ENCODE measurements at places on chromosomes 1 and 21.

GRCh38 chr1:54250670-54251069 is 50.7 kb downstream of the MRPL37 start:
- no peak for DNase-seq

DNA sequence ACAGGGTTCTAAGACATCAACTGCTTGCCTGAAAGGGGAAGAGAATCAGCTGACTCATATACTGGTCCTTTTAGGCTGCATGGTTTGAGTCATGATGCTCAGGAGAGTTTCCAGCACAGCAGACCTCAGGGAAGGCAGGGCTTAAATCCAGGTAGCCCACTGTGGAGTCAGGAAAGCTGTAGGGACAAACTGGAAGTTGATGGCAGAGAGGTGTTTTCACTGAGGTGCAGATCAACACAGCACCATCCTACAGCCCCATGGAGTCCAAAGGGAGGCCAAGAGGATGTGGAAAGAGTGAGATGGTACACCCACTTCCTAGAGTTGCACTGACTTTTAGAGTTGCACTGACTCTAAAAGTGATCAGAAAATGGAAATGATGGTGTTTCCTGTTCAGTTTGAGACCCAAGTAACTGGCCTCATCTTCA is 252.4 kb upstream of the DUSP10 start:
- no peak for DNase-seq

DNA sequence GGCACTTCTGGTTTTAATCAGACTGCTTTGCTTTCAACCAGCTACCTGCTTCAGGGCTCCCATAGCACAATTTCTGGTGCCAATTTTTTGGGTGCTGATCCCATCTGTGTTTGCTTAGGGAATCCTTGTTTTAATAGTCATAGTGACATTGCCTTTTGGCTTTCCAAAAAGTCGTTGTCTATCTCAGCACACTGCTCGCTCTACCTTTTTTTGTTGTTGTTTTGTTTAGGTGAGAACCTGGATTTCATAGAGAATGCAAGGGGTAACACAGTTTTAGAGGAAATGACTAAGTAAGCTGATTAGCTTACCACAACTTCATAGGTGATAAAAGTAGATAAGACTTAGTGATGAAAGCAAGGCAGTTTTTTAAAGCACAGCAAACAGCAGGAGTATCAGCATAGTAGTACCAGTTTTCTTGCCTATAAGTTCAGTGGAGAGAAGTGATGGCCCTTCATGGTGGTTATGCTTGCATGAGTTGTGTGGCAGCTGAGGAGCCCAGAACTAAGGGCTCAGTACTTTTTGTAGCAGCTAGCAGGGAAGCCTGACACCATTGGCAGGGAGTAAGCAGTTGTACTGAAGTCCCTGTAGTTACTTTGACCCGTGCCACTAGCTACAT is 31.3 kb downstream of the NEK7 start:
- no peak for DNase-seq

GRCh38 chr1:198333744-198334143 is 176.9 kb downstream of the NEK7 start:
- DNase-seq, result no peak

DNA sequence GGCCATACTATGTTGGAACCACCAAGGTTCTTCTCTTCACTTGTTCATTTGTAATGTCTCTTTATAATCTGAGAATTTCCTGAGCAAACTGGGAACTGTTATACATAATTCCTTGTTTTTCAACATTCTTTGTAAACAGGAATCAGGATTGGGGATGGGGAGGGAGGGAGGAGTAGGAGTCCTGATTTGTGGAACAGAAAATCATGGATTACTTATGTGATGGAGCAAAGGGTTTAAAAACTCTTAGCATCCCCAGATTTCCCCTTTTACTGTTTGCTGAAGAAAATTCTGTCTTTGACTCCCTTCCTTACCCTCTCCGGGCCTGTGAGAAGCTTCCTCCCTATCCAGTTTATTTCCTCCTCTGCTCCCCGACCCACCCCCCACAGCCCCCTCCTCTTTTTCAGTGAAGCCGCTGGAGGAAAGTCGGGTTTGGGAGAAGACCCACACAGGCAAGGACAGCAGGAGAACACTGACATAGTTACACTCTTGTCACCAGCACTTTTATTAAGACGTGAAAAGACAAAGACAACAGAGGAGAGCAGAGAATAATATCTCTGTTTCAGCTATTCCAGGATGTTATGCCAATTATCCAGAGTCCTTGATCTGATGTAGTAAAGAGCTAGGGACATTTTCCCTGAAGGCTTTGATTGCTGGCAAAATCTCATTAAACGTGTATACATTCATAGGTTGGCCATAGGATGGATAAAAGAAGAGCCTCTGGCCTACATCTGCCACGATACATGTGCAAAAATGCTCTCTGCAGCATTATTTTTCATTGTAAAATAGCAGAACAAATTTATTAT is 4.6 kb upstream of the NBPF1 start:
- DNase-seq, result no peak

- DNase-seq, result no peak
Observed at GRCh38 chr1:30194741-30195423, 528.5 kb downstream of the MATN1 start.

GRCh38 chr1:236214761-236215160 is 67.0 kb downstream of the ERO1B start:
- no peak for DNase-seq

DNA sequence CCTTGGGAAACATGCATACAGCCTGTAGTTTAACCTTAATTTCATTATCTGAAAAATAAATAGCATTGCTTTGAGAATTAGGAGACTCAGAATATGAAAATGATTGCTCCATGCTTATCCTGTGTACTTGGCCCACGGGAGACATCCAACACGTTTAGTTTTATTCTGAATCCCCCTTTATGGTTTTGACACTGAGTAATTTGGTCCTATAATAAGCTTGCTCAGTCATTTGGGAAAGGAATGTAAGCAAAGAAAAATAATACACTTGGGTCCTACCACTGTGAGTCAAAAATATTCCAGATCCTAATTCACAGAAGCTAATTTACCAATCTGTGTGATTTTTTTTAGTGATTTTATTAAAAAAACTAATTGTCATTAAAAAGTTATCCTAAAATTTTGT is 557.3 kb downstream of the USP25 start:
- no peak for DNase-seq
